ENCODE measurements at places on chromosomes 1 and 21.

DNA sequence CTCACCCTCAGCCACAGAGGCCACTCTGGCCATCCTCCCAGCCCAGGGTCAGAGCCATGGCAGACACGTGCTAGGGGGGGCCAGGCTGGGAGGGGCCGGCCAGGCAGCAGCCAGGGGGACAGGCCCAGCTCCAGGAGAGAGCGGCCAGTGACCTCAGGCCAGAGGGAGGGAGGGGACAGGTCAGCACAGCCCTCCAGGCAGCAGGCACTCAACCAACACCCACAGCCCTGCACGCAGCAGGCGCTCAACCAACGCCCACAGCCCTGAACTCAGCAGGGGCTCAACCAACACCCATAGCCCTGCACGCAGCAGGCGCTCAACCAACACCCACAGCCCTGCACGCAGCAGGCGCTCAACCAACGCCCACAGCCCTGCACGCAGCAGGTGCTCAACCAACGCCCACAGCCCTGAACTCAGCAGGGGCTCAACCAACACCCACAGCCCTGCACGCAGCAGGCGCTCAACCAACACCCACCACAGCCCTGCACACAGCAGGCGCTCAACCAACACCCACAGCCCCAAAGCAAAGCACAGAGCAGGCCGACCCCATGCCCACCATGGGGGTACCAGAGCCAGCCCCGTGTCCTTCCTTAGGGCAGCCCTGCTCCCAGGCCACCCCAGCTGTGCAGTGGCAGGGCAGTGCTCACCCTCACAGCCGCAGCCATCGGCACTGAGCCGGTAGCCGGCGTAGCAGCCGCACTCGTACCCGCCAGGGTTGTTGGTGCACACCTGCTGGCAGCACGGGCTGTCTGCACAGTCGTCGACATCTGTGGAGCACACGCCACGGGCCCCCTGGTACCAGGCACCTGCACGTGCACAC is 55.9 kb downstream of the ARHGEF16 start:
- no peak for DNase-seq

- peak; percentile 81 for DNase-seq
Measured at GRCh38 chr1:9721606-9722377, 70.3 kb downstream of the PIK3CD start.

GRCh38 chr1:218353656-218354055 is 8.5 kb downstream of the TGFB2 start:
- no peak for DNase-seq

DNA sequence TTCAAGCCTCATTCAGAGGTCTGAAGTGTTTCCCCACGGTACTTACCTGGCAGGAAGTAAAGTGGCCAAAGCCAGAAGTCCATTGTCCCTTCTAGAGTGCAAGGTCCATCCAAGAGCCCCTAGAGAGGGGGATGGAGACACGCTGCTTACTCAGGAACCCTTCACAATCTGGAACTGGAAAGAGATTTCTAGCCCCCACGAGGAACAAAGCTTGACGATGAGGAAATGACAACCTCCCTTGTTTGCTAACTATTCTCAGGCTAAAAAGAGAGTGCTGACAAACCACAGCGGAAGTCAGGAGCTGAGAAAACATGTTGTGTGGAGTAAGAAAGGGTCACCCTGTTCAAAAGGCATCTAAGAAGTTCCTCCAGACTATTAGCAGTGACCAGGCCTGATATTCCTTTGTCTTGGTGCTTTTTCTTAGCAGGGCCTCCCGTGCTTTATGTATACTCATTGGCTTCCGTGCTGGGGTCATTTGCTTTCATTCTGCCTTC is at the start of gene FCMR:
FCMR (minus strand) TSS at position 170 of the 494 bp plus-strand sequence; CDS start at position 83, 87 bp downstream.
- DNase-seq, result peak; percentile 53

- no peak for DNase-seq
Measured at GRCh38 chr1:203676455-203676854, 49.8 kb downstream of the ATP2B4 start.

Data from CD4-positive, alpha-beta T cell (primary cell).